ENCODE measurements at places on chromosomes 5 and 9.

DNA sequence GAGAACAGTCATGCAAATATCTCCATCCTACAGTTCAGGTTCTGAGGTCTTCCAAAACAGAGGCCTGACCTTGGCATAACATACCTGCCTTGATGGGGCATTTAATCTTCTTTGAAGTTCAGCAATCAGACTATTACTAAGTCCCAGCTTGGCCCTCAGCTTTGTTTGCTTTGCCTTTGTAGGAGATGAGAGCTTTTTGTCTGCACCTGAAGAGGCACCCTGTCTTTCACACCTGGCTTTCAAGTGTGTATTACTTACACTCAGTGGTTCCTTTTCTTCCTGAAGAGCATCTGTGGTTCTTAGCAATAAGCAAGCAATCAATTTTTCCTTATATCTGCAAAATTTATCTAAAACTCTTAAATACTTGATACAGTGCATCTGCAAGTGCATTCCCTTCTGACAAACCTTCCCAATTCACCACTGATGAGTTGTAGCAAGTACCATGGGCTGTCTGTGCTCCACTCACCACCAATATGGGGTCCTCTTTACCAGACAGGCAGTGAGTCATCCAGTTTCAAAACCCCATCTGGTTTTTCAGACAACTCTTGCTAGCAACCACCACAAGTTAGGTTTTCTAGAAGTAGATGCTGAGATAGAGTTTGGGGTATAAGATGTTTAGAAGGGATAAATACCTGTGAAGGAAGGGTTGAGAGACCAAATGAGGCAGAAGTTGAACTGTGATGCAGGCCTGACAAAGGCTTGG, 100.2 kb downstream of the HINT1 start:
- DNase-seq, result no peak

DNA sequence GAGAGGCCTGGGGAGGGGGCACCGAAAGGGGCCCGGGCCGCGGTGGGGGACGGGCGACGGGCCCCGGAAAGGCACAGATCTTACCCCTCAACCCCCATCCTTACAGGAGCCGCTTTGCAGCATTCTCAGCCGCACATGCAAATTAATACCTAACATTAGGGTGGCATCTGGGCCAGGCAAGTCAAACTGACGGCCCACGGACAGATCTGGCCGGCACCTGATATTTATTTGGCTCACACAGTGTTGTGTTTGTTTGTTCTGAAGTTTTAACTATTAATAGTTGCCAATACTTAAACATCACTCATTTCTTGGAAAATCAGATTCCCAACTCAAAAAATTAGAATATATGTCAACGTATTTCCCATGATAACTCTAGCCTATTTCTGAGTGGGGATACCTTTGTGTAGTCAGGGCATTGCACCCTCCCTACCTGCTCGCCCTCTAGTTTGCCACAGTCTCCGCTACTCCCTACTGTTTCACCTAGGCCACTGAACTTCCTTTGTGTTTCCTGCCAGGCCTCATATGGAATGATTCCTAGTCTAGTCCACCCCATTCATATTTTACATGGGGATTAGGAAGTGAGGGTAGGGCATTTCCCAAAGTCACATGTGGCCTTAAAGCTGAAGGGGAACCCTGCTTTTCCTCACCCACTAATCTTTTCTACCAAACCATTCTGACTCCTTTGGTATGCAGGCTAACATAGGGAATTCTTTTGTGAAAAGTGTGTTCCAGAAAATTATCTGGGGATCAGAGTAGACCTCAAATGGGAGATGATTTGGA, 71.9 kb upstream of the LARP1 start:
- no peak for DNase-seq

- DNase-seq, result no peak
These were observed 561.9 kb downstream of the CDK5RAP2 start for GRCh38 chr9:120018037-120018436.

- no peak for DNase-seq
These were observed 217.9 kb downstream of the ENC1 start for GRCh38 chr5:74422671-74423070.

GRCh38 chr5:126694403-126694802, 82.5 kb upstream of the LMNB1 start:
- DNase-seq, result no peak

DNA sequence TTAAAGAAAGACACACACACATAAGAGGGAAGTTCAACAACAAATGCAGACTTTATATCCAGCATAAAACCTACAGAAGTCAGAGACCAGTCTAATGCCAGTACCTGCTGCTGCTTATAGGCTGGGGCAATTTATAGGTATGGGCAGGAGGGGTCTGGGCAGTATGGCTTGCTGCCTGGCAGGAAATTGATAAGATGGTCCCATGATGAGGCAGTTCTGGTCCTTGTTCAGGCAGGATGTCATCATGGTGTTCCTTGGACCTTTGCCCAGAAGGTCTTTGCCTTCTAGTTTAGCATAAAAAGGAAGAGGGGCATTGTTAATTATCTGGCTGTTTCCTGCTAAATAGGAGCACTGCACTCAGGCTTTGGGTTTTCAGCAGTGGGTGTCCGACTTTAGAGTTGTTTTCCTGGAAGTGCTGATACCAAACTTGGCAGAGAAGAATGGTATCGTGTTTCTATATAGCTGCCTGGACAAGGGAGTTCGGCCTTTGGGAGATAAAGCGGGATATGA, 10.4 kb upstream of the PDCD1LG2 start:
- DNase-seq, result no peak

DNA sequence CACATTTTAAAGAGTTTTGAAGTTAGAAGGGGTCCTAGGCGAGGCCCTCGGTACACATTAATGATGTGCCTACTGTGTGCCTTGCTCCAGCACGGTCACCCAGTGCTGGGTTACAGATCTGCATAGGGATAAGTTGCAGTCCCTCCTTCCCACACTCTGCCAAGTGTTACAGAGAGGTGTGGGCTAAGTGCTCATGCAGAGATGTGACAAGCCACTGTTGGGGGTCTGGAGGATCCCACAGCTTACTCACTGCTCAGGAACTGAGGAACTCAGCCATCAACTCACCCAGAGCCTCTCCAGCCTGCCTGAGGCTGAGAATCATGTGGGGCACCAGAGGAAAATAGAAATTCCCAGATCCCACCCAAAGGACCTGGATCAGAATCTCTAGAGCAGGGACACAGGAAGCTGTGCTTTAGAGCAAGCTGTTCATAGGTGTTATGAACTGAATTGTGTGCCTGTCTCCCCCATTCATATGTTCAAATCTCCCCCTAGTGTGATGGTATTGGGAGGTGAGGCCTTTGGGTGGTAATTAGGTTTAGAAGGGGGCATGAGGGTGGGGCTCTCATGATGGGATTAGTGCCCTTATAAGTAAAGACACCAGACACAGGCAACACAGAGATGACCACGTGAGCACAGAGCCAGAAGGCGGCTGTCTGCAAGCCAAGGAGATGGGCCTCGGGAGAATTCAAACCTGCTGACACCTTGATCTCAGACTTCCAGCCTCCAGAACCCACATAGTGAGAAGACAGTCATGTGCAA, 164.1 kb downstream of the HSD17B3 start:
- no peak for DNase-seq

DNA sequence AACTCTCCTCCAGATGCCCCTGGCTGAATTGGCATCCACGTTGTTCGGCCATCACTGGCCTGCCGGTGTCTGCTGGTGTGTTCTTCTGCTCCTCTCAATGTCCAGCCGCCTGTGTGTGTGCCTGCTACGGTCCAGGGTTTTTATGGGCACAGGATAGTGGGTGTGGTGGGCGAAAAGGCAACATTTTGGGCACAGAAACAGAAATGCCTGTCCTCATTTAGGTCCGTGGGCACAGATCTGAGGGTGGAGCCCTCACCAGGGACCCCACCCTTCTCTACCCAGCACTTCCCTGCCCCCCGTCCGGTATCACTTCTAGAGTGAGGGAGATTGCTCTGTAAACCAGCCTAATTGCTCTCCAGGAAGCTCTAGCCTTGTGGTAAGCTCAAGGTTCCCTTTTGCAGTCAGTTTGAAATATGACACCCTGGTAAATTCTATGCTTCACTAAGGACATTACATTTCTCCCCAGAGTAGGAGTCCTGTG, 410.1 kb downstream of the MAT2B start:
- DNase-seq, result no peak

Data from AG09319 (cell line).